ENCODE measurements at places on chromosomes 11 and 22. TPM values are rescaled to one million over a fixed set of nuclear protein-coding genes. Genes with fewer than 3 reads are reported as not detected.

Gene CERK
- 34.9 TPM for total RNA-seq

DNA sequence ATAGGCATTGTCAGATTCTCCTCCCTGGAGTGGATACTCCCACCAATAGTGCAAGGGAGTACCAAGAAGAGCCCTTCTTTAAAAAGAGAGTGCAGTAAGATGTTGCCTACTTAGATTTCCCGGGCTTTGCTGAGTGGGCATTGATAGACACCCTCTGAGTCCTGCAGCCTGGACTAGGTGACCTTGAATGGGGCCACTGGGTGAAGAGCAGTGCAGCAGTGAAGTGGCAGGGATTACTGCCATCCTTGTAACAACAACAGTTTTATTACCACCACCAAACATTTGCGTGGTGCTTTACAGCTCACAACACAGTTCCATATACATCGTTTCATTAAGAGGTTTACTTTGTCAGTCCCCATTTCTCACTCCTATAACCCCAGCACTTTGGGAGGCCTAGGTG, 59.4 kb downstream of the MICAL2 start:
- no peak for DNase-seq

Gene NLRP14
- total RNA-seq: not detected

Gene SLC6A5
- total RNA-seq: not detected

Gene MS4A4A
- total RNA-seq: not detected

GRCh38 chr22:49619301-49619700, 208.4 kb downstream of the BRD1 start:
- DNase-seq: no peak

Data from myocyte (in vitro differentiated cells).